ENCODE measurements at places on chromosomes 1 and 21.

DNA sequence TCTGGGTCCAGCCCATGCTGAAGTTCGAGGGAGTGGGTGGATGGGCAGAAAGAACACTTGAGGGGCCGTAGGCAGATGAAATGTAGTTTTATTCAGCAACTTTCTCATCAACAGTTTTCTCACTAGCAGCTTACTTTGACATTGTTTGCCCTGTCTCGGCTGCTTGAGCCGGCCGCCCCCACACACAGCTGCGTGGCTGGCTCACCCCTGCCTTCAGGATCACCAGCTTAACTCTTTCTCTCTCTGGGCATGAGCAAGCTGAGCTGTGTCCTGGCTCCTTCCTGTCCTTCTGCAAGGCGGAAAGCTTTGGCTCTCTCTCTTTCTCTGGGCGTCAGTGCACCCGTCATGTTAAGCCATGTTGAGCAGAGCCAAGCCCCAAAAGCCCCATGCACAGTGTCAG is 104.4 kb upstream of the GNG12 start:
- no peak for DNase-seq

- DNase-seq: no peak
Observed at GRCh38 chr1:29237852-29238619, 1.7 kb downstream of the PTPRU start.

DNA sequence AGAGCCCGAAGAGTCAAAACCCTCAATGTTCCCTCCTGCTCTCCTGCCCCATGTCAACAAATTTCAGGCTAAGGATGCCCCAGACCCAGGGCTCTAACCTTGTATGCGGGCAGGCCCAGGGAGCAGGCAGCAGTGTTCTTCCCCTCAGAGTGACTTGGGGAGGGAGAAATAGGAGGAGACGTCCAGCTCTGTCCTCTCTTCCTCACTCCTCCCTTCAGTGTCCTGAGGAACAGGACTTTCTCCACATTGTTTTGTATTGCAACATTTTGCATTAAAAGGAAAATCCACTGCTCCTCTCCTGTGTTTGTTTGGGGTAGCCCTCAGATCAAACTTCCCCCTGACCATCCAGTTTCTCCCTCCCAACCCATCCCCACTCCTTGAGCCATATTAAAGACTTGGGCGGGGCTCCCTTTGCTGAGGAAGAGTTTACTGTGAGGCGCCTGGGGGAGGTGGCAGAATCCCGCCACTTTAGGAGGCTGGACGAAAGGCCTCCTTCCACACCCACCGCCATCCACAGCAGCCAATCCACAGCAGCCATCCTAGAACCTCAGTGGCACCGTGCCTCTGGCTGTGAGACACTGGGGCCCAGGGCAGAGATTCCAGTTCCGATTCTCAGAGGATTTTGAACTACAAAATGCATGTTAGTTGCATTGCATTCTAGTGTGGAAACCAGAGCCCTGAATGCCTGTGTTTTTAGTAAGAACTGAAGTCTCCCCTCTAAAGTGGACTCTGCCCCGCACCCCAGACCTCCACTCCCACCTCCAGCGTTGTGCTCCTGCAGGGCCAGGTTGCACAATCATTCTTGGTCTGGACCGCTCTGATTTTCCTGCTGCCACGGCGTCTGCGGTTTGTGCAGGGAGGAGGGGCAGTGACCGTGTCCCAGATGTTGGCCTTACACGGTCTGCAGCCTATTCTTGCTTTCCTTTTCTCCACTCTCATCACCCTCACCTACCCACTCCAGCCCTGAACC is 3.0 kb downstream of the OLFML3 start:
- DNase-seq: no peak

DNA sequence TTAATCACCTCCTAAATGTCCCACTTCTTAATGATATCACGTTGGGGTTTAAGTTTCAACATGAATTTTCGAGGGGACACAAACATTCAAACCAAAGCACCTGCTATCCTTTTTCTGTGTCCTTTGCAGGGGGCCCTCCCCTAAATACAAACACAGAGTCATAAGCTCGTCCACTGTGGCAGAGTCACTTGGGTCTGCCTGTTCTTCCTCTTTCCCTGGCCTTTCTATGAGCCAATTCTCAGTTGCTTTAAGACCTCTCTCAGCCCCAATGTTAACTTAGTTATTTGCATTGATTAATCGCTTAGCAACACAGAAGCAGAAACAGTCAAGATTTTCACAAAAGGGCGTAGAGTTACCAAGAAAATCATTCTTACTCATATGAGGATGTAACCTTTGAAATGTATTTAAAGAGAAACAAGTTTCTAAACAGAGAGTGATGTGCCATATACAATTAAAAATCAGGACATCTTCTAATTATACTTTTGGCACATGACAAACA is 14.9 kb downstream of the APCS start:
- DNase-seq: no peak

DNA sequence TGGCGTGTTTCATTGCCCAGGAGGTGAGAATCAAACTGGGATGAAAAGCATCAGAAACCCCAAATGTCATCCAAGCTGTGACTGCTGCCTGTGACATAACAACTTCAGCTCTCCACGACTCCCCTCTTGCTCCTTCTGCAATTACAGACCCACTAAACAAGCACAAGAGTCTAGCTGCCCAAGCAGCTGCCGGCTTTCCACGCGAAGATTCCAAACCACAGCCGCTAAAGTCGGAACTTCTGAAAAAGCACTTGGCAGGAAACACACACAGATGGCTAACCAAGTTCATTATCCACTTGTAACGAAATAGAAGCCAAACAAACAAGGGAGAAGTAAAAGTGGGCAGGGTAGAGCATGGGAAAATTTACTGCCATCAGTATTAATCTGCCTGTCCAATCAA is 198.1 kb downstream of the SLC35F3 start:
- no peak for DNase-seq

DNA sequence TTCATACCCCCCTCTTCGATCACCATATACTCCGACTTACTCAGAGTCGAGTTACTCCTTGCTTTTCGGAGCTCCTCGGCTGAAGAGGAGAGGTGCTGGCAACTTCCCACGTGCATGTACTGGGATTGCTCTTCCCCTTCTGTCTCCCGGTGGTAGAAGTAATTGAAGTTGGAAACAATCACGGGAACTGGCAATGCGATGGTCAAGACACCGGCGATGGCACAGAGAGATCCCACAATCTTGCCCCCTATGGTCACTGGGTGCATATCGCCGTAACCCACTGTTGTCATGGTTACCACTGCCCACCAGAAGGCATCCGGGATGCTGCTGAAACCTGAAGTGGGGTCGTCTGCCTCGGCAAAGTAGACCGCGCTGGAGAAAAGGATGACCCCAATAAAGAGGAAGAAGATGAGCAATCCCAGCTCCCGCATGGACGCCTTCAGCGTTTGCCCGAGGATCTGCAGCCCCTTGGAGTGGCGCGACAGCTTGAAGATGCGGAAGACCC is 1.5 kb downstream of the KCNA3 start:
- DNase-seq: no peak

DNA sequence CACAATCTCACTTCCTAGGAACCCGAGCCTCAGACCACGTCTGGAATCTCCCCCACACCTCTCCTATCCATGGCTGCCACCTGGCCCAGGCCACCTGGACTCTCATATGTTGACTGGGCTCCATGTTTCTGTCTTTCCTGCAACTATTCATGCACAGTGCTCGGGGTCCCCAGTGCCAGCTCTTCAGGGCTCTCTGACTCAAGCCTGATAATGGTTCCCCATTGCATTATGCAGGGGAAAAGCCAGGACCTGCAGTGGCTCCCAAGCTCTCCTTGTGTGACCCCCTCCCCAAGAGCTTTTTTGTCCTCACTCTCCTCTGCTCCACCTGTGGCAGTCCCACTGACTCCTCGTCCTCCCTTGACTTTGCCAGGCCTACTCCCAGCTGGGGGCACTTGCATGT is 417.6 kb downstream of the NPHP4 start:
- DNase-seq: no peak

- DNase-seq: peak; percentile 2
Observed at GRCh38 chr21:45017039-45017960, 57.1 kb upstream of the ADARB1 start.

GRCh38 chr1:44327679-44328491 is 27.2 kb downstream of the ERI3 start:
- DNase-seq: no peak

GRCh38 chr1:86068271-86068721 is 88.3 kb downstream of the COL24A1 start:
- DNase-seq: no peak

- DNase-seq: no peak
Observed at GRCh38 chr1:3604468-3604974, 6.8 kb downstream of the MEGF6 start.

DNA sequence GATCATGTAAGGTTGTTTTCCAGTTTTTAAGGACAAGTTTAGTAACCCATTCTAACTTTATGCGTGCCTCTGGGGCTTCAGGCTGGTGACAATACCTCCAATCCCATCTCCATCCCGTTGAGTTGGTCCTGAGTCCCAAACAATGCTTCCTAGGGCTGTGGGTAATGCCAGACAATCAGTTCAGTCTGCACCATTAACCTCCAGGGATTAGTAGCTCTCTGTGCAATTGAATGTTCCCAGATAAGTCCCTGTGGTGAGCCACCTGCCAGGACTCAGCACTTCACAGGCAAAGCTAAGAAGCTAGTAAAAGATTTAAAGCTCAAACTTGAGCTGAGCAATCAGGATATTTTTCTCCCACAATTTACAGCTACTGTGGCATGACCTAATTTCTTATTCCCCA is 462.2 kb upstream of the PTBP2 start:
- no peak for DNase-seq

GRCh38 chr1:32806290-32806689 is 10.9 kb downstream of the YARS1 start:
- no peak for DNase-seq

- DNase-seq: no peak
Observed at GRCh38 chr1:234507626-234508387, 28.8 kb upstream of the TARBP1 start.

- no peak for DNase-seq
Observed at GRCh38 chr1:109823543-109824348, 60.0 kb upstream of the EPS8L3 start.

DNA sequence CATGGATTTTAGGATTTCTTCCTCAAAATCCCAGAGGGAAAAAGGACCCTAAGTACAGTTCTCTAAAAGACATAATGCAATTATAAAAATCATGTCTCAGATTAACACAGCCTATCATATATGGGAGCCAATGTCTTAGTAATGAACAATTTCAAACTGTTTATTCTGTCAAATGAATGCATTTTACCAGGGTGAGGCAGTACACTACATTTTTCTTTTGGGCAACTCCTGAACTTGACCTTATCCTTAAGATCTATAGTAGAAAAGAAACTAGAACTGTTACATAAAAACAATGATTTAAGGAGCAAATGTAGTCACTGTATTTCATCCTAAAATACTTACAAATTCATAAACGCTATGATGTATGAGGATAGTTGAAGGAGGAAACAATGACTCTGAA is 226.3 kb upstream of the B3GALT2 start:
- no peak for DNase-seq

GRCh38 chr1:178442925-178443324 is 53.8 kb downstream of the CLEC20A start:
- DNase-seq: no peak

DNA sequence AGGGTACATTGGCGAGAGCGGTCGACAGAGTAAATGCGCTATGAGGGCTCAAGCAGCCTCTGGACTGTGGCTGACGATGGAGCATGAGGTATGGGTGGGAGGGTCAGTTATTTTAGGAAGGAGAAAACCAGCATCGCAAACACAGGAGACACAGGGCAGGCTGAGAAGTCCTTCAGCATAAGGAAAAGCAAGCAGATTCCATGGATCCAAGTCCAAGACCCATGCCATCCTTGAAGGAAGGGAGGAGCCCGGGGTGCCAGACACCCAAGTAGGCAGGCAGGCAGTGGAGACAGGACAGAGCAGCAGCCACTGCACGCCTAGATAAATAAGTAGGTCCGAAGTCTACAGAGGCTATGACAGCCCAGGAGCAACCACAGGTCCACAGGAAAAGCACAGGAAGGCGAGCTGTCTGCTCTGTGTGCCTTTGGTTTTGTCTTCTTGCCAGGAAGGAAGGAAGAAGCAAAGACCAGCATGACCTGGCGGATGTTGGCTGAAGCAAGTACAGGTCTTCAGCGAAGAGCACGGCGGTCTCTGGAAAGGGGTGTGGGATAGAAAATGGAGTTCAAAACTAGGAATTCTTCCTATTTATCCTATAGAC is 76.4 kb upstream of the SLC45A1 start:
- DNase-seq: no peak

DNA sequence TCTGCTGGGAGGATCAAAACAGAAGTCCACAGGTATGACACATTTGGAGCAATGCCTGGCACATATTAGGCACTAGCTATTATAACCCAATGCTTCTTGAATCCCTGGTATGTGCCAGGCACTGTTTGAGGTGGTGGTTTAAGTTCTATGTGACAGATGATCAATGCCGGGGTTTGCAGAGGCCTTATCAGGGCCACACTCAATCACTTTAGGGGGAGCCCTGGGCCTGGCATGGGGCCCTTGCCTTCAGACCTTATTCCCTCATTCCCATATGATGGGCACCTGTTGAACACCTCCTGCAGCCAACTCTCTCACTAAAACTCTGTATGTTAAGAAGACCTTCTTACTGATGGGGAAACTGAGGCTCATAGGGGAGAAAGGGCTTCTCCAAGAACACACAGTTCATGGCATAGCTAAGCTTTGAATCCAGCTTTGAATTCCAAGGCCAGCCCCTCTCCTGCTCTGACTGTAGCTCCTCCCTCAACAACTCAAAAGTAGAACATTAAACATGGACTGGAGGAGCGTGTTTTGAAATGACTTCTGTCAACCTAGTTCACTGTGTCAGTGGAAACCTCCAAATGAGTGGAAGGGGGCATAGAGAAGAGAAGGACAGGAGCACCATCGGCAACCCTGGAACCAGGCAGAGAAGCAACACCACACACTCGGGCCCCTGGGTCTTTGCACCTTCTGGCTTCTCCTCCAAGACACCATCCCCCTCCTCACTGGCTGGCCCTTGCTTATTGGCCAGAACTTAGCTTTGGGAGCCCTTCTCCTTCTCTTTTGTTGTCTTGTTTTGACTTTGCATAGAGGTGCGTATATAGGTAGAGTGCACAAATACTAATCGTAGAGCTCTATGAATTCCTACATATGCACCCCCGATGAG is 6.6 kb upstream of the IFFO2 start:
- no peak for DNase-seq

DNA sequence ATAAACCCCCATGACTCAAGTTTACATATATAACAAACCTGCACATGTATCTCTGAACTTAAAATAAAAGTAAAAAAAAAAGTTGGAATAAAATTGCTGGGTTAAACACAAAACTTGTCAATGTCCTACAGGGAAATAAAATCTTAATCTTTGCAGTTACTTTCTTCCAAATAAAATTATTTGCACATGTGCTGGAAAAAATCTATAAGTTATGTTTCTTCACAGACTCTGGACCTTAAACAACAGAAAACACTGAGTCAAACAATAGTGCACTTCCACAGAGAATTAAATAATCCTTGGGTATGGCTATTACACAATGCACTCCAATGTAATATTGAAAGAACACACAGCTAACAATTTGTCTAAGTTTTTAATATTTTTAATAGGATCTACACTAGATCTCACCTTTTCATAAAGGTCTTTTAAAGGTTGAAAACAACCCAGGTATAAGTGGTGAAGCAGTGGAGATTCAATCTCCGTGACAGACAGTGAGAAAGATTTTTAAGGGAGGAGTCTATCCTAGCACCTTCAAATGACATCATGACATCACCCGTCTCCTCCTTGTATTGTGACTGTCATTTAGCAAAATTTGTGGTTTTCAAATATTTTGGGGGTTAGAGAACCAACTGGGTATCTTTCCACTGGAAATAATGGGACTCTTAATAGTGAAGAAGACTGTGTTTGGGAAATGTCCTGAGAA is 25.2 kb upstream of the FGGY start:
- no peak for DNase-seq

- DNase-seq: no peak
Observed at GRCh38 chr1:170194451-170194850, 48.7 kb downstream of the NTMT2 start.

Data from T-helper 17 cell (primary cell).